ENCODE measurements at places on chromosomes 3 and 15.

GRCh38 chr15:77826006-77826695 lies 193.4 kb upstream of the LINGO1 start:
- DNase-seq: no peak

- no peak for DNase-seq
Observed at GRCh38 chr15:74233851-74234597, 2.1 kb upstream of the CCDC33 start.

DNA sequence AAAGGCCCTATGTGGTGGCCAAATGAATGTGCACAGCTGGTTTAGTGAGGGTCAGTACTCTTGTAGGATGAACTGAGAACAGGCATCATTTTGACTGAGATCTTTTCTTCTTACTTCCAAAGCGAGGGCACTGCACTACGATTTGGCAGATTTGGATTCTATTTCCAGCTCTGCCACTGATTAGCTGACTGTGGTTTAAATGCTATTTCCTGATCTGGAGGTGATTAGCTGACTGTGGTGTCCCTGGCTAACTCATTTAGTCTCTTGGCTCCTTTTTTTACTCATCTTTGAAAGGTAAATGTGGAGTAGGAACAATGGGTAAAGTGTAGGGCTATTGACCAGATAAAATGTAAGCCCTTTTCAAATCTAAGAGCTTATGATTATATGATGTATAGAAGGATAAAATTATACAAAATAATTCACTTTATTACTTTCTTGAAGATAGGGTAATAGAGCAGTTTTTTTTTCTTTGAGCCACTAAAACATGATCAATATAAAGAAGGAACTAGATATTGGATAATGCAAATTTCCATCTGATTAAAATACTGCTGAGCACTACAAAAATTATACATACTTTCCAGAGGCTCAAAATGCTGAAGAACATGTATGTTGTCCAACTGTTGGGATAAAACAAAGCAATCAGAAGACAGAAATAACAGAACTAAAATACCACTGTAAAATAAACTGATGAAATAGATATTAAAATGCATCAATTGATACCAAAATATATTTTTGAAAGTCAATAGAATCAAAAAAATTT lies 39.7 kb upstream of the PLOD2 start:
- no peak for DNase-seq

DNA sequence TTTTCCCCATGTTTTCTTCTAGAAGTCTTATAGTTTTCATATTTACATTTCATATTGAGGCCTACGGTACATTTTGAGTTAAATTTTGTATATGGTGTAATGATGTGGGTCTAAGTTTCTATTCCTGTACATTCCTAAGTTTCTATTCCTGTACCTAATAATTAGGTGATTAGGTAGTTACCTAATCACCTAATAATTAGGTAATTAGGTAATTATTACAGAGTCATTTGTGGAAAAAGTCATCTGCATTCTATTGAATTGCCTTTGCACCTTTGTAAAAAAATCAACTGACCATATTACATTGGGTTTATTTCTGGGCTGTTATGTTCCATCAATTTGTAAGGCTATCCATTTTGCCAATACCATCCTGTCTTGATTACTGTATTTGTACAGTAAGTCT lies 37.1 kb downstream of the MAP4 start:
- no peak for DNase-seq

GRCh38 chr15:74402873-74403587 lies 30.7 kb downstream of the SEMA7A start:
- DNase-seq: no peak

GRCh38 chr3:46674031-46674845 lies 19.2 kb downstream of the ALS2CL start:
- no peak for DNase-seq

DNA sequence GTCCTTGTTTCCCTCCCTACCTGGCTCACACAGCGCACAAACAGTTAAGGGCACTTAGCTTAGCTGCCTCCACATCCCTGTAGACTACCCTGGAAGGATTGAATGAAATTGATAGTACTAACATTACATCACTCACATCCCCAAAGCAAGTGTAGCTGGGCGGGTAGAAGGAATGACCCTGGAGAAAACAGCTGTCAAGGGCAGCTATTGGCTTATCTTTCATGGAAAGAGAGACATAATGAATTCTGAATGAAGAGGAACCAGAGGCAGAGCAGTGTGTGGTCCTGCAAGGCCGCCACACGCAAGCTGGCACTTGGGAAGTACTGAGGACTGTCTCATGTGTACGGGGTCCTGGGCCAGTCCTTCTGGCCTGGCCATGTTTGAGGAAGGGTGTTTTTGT lies 369.6 kb upstream of the RGMA start:
- DNase-seq: no peak

DNA sequence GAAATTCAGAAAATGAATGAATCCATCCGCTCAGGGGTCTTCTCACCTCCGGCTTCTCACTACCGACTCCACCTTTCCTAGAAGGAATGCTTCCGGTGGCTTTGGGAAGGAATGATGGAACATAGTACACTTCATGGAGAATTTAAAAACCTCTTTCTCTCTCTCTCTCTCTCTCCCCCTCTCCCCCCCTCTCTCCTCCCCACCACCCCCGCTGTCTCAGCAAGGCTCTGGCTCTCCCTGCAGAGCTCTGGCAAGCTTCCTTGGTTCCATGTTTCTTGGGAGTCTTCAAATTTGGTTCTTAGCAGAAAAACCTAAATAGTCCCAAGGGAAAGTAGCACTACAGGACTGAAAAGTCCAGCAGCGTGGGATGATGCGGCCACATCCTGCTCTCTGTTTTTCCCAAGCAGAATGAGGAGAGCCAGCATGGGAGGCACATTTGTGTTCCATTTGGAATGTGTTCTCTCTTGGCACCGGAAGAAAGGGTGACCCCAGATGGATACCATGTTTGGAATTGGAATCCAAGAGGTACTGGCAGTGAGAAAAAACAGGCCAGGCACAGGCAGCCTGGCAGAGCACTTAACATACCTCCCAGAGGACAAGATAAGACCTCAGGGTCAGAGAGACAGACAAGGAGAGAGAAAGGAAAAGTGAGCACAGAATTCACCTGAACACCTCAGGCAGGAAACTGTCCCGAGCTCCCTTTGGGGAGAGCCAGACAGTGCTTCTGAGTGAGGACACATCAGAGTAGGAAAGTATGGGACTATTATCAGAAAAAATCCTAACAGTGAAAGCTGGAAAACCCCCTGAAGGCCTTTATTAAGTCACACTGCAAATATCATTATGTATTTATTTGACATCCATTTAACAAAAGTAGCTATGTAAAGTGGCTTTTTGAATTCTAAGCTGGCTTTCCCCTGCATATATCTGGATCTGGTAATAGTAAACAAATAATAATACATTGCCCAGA lies at the start of gene POPDC2:
Gene POPDC2, minus strand, starts transcription at position 116 of the 967 bp plus-strand sequence. CDS start 166 bp downstream, outside the sequence.
- DNase-seq: no peak

- DNase-seq: no peak
Observed at GRCh38 chr15:39556461-39556860, 24.4 kb upstream of the THBS1 start.

- no peak for DNase-seq
Observed at GRCh38 chr15:36106640-36107335, 472.6 kb upstream of the CDIN1 start.

- DNase-seq: no peak
Observed at GRCh38 chr3:195068084-195069080, 202.6 kb downstream of the XXYLT1 start.

All from T-helper 9 cell (primary cell).